Stimulated activated naive CD4-positive, alpha-beta T cell (primary cell): ENCODE measurements at places on chromosomes 3 and 15.

GRCh38 chr3:9899289-9899791 lies 3.3 kb upstream of the IL17RE start:
- no peak for DNase-seq

- DNase-seq = no peak
These were observed 145.9 kb upstream of the GALNT15 start for GRCh38 chr3:16028604-16029003.

GRCh38 chr3:3080309-3080708 lies 29.9 kb downstream of the IL5RA start:
- DNase-seq = no peak

- no peak for DNase-seq
These were observed 25.7 kb downstream of the PRKCI start for GRCh38 chr3:170247875-170248274.

- DNase-seq = no peak
These were observed 1.8 kb downstream of the LIMD1 start for GRCh38 chr3:45596290-45596791.

GRCh38 chr3:129449279-129450115 lies 9.5 kb downstream of the IFT122 start:
- DNase-seq = no peak

DNA sequence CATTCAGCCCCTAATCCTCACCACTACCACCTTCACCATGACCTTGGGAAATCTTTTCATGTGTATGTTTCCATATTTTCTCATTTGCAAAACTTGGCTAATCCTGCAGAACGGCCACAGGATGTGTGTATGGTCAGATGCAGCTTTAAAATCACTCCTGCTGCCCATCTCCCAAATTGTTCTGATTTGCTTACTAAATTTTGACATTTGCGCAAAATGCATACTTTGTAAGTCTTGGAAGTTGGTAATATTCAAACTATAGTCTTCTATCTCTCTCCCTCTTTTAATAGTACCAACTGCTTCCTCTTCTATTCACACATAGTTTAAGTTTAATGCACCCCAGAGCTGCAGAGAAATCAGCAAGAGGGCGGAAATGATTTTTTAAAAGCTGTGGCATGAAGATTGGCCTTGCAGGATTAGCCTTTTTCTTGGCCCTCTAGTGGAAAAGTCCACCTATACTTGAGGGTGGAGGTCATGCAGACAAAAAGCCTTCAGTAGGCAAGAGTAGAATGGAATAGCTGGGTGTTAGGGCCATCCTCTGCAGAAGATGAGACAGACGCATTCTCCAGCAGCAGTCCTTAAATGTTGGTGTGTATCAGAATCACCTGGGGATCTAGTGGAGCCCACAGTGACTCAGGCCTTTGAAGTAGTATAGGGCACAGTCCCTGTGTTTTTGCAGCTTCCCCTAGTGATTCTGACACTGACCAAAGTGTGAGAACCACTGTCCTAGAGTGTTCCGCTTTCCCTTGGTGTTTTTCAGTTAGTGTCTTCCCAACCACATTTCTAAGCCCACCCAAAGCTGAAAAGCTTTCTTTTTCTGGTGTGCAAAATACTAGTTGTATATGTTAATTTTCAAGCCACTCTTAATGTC lies 181.7 kb downstream of the CHST2 start:
- no peak for DNase-seq

GRCh38 chr15:69813881-69814280 lies 283.8 kb downstream of the TLE3 start:
- no peak for DNase-seq

DNA sequence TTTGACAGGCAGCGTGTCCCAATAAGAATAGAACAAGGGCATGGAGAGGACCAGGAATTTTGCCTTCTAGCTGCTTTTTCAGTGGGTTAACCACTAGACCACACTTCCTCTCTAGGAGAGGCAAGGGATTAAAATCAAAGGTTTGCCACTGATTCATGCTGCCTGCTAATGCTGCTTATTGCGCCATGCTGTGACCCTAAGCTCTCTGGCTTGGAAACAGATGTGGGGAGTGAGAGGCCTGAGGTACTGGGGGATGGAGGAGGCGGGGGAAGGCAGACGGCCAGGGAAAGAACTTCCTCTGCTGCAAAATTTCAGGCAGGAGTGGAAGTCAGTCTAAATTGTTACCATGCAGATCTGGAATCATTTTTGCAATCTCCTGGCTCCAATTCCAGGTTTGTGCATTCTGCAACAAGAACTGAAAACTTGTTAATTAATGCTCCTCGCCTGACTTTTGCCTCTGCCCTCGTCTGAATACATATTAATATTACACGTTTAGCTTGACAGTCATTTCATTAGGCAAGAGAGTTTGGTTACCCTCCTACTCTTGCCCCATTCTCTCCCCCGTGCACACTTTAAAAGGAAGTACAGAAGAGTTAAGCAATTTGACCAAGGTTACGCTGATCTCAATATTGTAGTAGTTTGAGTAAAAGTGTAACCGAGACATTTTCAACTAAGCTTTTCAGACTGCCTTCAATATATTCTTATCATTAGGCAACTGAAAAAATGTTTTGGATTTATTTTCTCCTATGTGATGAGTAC lies 121.7 kb upstream of the SPRED1 start:
- DNase-seq = no peak

DNA sequence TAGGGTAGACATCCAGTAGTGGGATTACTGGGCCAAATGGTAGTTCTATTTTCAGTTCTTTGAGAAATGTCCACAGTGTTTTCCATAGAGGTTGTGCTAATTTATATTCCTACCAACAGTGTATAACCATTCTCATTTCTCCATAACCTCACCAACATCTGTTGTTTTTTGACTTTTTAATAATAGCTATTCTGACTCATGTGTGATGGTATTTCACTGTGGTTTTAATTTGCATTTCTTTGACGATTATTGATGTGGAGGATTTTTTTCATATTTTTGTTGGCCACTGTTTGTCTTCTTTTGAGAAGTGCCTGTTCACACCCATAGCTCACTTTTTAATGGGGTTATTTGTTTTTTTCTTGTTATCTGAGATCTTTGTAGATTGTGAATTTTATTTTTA lies 125.2 kb downstream of the CFAP20DC start:
- DNase-seq = no peak
